ENCODE measurements at places on chromosomes 13 and 19.

DNA sequence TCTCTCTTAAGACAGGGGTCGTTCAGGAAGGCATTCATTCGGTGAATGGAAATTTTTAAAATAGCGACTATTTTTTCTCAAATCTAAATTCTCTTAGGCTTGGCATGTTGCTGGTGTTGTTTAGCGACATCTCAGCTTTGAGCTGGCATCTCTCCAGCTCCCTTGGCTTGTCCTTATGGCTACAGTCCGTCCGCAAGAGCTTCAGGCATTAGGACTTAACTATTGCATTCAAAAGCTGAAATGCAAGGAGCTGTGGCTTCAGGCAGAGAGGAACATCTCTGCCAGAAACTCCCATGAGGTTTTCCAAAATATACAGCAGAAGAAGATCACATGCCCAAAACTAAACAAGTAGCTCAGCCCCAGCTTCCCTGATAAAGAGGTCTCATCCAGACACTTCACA lies 578.5 kb downstream of the EFNB2 start:
- no peak for DNase-seq

DNA sequence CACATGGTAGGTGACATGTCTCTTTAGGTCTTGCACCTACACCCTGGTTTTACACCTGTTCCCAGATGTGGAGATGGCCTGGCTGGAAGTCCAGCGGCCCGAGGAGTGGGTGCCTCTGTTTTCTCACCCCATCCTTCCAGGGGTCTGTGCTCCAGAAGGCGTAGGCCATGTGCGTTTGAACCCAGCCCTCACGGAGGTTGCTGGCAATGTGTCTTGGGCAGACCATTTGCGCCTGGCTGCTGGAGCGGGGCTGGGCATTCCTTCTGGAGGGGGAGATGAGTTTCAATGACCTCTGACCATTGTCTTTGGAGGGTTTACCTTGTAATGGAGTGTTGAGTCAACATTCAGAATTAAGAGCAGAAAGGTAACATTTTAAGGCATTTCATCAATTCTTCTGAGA lies 54.8 kb upstream of the ZNF536 start:
- no peak for DNase-seq

DNA sequence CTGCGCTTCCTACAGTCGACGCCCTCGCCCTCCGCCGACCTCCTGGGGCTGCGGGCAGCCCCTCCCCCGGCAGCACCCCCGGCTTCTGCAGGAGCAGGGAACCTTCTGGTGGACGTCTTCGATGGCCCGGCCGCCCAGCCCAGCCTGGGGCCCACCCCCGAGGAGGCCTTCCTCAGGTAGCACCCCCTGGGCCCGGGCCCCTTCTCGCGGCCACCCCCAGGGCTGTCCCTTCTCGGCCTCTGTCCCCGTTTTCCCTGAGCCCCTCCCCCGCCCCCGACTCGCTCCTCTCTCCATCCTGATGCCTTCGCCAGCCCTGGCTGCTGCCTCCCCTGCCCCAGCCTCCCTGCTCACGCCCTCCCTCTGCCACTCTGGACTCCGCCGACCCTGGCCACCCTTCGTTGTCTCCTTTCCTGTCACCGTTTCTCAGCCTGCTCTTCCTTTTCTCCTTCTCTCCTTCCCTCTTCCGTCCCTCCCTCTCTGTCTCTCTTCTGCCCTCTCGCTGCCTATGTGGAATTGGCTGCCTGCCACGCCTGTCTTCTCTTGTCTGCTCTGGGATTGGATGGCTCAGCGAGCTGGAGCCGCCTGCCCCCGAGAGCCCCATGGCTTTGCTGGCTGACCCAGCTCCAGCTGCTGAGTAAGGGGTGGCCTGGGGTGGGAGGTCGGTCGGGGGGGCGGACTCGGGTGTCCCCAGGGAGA lies 11.0 kb downstream of the FUZ start:
- DNase-seq, result peak; percentile 95

DNA sequence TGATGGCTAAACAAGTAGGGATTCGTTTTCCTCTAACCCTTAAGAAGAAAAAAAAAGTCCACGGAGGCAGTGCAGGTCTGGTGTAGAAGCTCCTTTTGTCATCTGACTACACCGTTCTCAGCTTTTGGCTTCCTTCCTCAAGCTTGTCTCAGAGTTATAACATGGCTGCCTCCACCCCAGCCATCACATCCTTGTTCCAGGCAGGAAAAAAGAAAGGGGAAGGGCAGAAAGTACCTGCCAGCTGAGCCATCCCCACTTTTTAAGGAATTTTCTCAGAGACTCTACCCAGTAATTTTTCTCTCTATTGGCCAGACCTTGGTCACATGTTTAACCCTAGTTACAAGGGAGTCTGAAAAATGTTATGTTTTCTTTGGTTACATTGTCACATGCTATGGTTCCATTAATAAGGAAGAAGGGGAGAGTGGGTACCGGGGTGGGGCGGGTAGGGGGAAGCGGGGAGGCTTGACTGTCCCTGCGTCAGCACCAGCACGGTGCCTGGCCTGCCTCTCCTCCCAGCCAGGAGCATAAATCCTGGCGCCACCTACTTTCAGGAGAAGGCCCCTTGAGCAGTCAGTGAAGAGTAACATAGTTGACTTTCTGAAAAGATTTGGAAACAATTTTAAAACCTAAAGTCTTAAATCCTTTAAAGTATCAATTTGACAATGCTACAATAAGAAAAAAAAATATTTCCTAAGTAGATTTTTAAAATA lies 11.1 kb downstream of the FAM124A start:
- DNase-seq, result no peak

- no peak for DNase-seq
Observed at GRCh38 chr19:21233691-21234090, 91.9 kb downstream of the ZNF431 start.

DNA sequence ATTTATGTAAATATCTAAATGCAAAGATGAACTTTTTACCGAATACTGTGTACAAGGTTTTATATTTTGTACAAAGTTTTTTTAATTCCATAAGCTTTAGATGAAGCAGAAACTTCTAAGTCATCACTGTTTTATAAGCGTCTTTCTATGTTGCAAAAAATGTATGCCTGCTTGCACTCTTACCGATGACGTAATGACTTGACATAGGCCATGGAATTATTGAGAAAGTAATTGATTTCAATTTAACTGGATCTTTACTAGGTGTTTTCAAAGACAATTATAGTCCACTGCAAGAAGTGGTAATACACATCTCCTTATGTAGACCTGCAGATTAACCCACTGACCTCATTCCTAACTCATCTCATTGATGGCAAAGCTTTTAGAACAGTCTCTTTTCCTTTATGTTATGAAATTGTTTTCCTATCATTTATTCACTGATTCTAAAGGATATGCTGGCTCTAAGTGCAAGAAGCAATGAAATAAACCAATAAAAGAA lies 10.4 kb downstream of the DACH1 start:
- DNase-seq, result no peak

GRCh38 chr19:28596561-28597071 lies 616.3 kb downstream of the UQCRFS1 start:
- DNase-seq, result no peak

GRCh38 chr13:102394158-102395053 lies 7.4 kb downstream of the FGF14 start:
- peak; percentile 91 for DNase-seq
